ENCODE measurements at places on chromosomes 12 and 14.

- DNase-seq, result peak; percentile 26
These were observed 11.8 kb downstream of the ALG10B start for GRCh38 chr12:38328306-38328895.

- DNase-seq, result no peak
These were observed 9.3 kb upstream of the B4GALNT3 start for GRCh38 chr12:450438-450837.

DNA sequence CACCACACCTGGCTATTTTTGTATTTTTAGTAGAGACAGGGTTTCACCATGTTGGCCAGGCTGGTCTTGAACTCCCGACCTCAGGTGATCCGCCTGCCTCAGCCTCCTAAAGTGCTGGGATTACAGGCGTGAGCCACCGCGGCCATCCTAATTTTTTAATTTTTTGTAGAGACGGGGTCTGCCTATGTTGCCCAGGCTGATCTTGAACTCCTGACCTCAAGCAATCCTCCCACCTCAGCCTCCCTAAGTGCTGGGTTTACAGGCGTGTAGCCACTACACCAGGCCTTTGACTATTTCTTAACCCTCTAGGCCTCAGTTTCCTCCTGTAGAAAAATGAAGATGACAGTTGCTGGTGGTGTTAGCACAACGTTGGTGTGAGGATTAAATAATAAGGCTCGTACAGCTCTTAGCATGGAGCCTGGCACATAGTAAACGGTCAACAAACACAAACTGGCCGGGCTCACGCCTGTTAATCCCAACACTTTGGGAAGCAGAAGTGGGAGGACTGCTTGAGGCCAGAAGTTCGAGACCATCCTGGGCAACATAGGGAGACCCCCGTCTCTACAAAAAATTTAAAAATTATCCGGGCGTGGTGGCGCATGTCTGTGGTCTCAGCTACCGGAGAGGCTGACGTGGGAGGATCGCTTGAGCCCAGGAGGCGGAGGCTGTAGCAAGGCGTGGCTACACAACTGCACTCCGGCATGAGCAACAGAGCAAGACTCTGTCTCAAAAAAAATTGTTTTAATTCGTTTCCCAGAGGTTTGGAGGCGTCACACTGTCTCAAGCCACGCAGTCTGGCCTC lies 979 bp downstream of the DDX54 start:
- DNase-seq, result no peak

DNA sequence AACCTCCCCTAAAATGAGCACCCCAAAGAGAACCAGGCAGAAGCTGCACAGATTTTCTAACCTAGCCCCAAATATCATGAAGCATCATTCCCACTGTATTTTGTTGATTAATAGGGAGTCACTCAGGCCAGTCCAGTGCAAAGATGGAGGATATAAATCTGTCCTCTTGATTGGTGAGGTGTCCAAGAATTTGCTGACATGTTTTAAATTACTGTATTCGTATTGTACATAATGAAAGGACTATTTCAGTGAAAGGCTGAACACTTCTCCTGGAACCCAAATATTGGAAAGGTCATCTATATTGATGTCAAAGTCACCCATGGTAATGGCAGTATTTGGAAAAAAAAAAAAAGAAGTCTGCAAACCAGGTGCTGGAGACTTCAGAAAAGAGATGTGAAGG lies 477.5 kb downstream of the RMST start:
- DNase-seq, result no peak

- no peak for DNase-seq
These were observed 566.9 kb downstream of the NRXN3 start for GRCh38 chr14:78737116-78737515.

DNA sequence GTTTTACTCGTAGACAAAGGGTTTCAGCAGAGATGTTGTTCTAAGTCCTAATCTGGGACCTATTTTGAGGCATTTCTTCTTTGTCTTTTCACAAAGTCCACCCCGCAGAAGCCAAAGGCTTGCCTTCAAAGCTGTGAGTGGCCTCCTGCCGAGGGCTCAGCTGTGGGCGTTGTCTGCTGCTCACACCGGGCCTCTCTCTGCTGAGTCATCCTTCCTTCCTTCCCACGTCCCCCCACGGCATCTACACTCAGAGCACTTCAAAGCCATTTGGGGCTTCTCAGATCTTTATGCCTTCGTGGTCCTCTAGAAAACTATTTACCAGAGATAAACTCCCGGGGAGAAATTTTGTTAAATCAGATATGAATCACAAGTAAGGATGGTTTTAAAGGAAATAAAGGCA lies 115.9 kb upstream of the TMPO start:
- no peak for DNase-seq

GRCh38 chr12:31783996-31784645 lies 55.3 kb upstream of the AMN1 start:
- no peak for DNase-seq

DNA sequence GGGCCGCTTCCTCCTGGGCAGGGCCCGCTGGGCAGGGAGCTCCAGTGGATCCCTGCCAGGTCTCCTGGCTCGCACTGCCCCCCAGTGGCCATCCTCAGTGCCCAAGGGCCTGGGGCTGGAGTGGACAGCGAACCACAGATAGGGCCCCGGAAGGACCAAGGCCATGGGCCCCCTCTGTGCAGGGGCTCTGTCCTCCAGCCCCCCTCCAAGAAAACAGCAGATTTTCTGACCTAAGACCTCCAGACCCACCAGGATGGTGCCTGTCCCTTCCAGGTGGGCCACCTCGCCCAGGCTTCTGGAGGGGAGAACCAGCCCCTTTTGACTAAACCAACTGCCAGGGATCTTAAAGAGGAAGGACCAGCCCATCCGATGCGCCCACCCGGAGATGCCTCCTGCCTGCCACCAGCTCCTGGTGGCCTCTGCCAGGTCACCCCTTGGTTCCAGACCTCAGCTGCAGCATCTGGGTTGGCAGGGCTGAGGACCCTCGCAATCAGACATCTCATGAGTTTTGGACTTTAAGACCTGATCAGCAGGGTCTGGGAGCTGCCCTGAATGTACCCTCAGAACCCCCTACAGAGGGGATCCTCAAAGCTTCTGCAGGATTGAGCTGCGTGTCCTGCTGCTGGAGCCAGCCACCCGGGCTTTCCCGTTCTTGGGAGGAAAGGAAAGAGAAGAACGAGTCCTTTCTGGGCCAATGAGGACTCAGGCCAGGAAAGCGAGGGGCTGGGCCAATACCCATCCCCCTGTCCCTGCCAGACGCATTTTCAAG lies 325.8 kb upstream of the DIO3 start:
- no peak for DNase-seq

DNA sequence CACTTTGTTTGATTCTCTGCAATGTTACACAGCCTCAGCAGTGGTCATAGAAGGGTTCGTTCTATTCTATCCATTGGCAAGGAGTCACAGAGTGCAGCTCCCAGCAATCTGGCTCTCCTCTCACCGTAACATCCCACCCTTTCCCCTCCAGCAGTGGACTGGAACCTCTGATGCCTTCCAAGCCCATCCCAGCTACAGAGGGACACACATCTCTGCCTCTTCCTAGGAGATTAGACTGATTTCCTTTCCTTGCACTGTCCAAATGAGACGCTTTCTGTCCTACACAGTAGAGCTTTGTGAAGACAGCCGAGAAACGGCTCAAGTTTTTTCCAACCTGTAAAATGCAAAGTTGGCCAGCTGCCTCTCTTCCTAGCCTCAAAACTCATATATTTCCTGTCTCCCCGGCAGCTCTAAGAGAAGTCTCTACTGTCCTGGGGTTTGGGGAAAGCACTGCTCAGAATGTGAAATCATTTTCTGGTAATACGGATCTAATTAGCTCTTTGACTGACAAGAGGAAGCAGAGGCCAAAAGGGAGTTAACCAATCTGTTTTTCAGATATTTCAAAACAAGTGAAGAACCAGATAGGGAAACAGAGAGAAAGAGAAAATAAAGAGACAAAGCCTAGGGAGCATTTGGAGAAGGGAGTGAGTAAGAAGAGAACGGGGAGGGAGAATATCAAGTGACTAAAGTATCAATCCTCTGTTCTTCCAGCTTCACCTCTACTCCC lies 516 bp downstream of the NINJ2 start:
- no peak for DNase-seq

DNA sequence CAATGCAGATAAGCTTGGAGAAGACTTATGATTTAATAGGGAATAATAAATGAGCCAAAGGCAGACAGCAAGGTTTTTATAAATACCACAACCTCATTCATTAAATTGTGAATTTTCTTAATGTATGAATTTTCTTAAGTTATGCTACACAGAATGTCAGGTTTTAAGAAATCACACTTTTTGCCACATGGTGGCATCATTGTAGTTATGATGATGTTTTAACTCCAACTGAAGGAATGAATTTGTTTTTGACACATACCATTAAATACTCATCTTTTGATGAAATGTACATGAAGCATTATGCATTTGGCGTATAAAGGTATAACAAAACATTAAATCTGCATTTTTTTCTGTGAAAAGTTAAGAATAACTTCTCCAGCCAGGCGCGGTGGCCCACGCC lies 524.1 kb upstream of the FBXO33 start:
- DNase-seq, result no peak

- peak; percentile 68 for DNase-seq
These were observed 224.3 kb downstream of the ITPR2 start for GRCh38 chr12:26608706-26609105.

DNA sequence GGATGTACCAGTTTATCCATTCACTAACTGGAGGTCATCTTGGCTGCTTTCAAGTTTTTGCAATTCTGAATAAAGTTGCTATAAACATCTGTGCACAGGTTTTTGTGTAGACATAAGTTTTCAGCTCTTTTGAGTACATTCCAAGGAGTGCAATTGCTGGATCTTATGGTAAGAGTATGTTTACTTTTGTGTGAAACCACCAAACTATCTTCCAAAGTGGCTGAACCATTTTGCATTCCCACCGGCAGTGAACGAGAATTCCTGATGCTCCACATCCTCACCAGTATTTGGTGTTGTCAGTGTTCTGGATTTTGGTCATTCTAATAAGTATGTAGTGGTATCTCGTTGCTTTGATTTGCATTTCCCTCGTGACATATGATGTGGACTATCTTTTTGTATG lies 150.5 kb upstream of the BCL2L14 start:
- DNase-seq, result no peak

Measured in fibroblast of gingiva (primary cell).